ENCODE measurements at places on chromosomes 12 and 14.

GRCh38 chr14:71726580-71727021 is 205.6 kb upstream of the RGS6 start:
- no peak for DNase-seq

DNA sequence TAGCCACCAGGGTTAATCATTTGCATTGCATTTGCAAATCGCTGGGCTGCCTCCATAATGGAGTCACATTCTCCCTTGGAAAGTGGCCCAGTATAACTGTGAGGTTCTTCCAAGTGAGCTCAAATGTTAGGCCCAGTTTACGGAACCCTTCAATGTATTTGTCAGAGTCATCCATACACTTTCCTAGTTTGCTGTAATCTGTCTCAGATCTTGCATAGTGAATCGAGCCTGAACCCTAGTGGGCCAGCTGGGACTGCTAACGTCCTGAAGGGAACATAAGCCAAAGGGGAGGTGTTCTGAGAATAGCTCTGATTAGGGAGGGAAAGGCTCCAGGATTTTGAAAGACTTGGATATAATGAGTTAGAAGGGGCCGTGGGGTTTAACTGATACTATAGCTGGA is 406.3 kb downstream of the SLC6A15 start:
- DNase-seq = no peak

DNA sequence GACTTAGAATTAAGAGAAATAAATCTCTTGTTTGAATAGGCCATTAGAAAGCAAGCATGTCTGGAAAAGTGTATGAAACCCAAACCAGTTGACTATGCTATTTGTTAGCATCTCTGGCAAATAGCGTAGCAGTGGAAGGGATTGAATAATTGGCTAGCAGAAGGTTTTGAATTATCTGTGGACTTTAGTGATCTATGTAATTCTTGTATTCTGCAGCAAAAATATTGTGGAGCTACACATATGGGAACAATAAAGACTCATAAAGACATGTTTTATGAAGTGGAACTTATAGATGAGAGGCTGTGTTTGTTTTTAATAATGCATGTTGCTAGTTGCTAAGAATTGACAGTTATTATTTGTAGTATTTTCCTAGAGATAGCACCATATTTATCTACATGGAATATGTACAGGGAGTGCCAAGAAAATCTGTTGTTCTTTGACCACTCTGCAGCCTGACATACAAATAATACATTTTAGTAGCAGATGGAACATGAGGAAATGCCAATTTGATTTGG is 4.7 kb downstream of the SRGAP1 start:
- no peak for DNase-seq

DNA sequence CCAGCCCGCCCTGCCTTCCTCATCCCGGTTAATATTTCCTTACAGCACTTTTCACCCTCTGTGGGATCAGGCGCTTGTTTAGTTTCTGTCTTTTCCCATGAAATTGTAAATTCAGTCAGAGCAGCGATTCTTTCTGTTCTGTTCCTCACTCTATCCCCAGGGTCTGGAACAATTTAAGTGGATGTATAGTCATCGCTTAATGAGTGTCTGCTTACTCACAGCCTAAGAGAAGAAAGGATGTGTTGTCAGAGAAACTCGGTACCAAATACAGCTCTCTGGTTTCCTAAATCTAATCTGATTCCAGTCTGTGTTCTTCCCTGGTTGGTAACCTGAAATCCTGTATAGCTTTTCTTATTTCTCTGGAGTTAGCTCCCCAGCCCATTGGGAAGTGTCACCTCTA is 44.9 kb downstream of the FOS start:
- no peak for DNase-seq

- DNase-seq = peak; percentile 89
Measured at GRCh38 chr12:85836197-85837090, at the start of gene RASSF9. Gene RASSF9, minus strand, starts transcription at chr12:85836409. Its CDS starts 208 bp downstream, at chr12:85836201.

DNA sequence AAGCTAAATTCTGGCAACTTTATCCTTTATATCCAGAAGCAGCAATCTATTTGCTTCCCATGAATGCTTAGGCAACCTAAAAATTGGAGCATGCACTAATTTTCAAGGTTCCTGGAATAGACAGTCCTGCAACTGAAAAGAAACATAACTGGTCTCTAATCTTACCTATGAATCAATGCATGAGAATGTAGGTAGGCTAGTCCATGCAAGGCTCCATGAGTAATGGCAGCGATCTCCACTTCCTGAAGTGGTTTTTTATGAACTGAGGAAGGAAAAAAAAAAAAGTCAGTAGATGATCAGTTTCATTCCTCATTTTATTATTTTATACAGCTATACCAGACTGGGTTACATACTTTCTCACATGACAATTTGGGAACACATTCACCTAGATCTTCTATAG is 102.0 kb downstream of the PEBP1 start:
- peak; percentile 86 for DNase-seq

DNA sequence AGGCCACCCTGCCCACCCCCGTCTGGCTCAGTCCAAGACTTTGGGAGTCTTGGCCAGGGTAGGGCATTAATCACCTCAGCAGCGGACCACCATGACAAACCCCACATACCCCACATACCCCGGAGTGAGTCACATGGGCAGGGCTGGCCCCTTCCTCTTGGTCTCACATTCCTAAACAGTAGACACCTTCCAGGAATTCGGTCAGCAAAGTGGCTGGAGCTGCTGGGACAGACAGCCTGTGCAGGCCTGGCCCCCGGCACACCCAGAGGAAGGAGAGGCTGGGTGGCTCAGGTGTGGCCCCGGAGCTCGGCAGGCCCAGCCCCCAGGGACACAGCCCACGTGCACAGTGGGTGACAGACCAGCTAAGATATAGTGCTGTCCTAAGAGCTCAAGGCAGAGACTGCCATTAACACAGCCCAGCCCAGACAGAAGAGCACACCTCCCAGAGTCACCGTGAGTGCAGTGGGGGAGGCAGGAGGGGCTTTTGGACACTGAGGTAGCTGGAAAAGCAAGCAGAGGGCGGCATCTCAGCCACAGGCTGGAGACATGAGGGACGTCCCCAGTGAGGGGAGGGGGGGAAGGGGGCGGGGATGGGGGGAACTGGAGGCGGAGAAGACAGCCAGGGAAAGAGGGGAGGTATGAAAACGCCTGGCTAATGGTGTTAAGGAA is 24.0 kb downstream of the CCDC85C start:
- DNase-seq = peak; percentile 40

DNA sequence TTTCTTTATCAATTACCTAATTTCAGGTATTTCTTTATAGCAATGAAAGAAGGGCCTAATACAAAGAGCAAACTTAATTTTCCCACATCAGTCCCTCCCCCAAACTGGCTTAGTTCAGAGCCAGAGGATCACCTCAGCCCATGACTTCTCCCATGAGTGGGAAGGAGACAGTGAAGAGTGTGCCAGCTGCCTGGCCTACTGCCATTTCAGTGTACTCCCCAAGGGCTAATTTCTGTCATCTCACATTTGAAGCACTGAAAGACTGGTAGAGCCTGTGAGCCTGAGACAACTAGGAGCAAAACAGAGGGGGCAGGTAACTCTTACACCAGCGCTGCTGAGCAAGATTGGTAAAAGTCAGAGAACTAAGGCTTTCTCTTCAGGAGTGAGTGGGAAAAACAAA is 29.1 kb upstream of the ADAM20 start:
- no peak for DNase-seq

DNA sequence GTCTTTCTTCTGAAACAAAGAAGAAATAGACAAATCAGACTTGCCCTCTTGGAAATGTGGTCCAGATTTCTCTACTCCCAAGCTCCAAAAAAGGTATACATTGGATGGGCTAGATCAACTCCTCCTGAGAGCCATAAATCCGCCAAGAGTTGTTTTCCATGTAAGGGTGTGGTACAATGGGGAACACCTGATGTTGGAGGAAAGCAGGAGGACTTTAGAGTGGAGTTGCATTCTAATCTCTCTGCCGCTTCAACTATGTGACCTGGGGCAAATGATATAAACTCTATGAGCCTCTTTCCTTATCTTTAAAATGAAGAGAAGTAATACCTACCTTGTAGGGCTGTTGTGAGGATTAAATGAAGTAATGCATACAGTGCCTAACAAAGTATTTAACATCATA is 101.6 kb downstream of the RMST start:
- no peak for DNase-seq

GRCh38 chr14:88364710-88365413 is 20.6 kb upstream of the SPATA7 start:
- DNase-seq = no peak
